ENCODE measurements at places on chromosomes 13 and 19. TPM values are rescaled to one million over a fixed set of nuclear protein-coding genes. Genes with fewer than 3 reads are reported as not detected.

The MIER2 gene
- total RNA-seq = 41.7 TPM

The PSG7 gene
- total RNA-seq = not detected

The GRIN2D gene
- total RNA-seq = 2.1 TPM

The KASH5 gene
- not detected for total RNA-seq

The ZNF799 gene
- total RNA-seq = 3.0 TPM

The GNA15 gene
- not detected for total RNA-seq

The SPRED3 gene
- total RNA-seq = 15.7 TPM

The GAPDHS gene
- total RNA-seq = not detected

The ZNF610 gene
- 0.97 TPM for total RNA-seq

The NPAS1 gene
- total RNA-seq = 0.62 TPM

The NUDT15 gene
- 20.6 TPM for total RNA-seq

The HIF3A gene
- total RNA-seq = 8.5 TPM

The KLK15 gene
- total RNA-seq = not detected

The ARHGEF1 gene
- 123 TPM for total RNA-seq

The NFKBIB gene
- total RNA-seq = 25.0 TPM

The SMIM7 gene
- total RNA-seq = 45.7 TPM

The CNOT3 gene
- 62.4 TPM for total RNA-seq

The UGGT2 gene
- total RNA-seq = 25.1 TPM

The ERICH4 gene
- total RNA-seq = not detected

The ACP5 gene
- not detected for total RNA-seq

The PDX1 gene
- total RNA-seq = not detected

The SRRM5 gene
- 0.32 TPM for total RNA-seq

The CEACAM21 gene
- total RNA-seq = 2.7 TPM

The ELSPBP1 gene
- total RNA-seq = not detected

The CYP2A7 gene
- not detected for total RNA-seq

The HAUS8 gene
- total RNA-seq = 23.4 TPM

The SERTM1 gene
- not detected for total RNA-seq

The VSTM2B gene
- not detected for total RNA-seq

The TLE2 gene
- total RNA-seq = 38.8 TPM

The URAD gene
- not detected for total RNA-seq

The LILRA6 gene
- not detected for total RNA-seq

The KLK1 gene
- not detected for total RNA-seq

The KIR3DL2 gene
- total RNA-seq = not detected

The PGLYRP2 gene
- total RNA-seq = not detected

The TMC4 gene
- 0.71 TPM for total RNA-seq

The TGFBR3L gene
- total RNA-seq = 1.2 TPM

The PEX11G gene
- total RNA-seq = 1.6 TPM

The NMRK2 gene
- not detected for total RNA-seq

The ADGRE1 gene
- not detected for total RNA-seq

The ODAD3 gene
- total RNA-seq = not detected

The PRODH2 gene
- not detected for total RNA-seq

Data from endothelial cell of umbilical vein (primary cell).